ENCODE measurements at places on chromosomes 5 and 9. TPM values are rescaled to one million over a fixed set of nuclear protein-coding genes. Genes with fewer than 3 reads are reported as not detected.

Gene TMEM215
- not detected for total RNA-seq

- DNase-seq: no peak
Observed at GRCh38 chr5:88188458-88189132, 80.0 kb downstream of the TMEM161B start.

DNA sequence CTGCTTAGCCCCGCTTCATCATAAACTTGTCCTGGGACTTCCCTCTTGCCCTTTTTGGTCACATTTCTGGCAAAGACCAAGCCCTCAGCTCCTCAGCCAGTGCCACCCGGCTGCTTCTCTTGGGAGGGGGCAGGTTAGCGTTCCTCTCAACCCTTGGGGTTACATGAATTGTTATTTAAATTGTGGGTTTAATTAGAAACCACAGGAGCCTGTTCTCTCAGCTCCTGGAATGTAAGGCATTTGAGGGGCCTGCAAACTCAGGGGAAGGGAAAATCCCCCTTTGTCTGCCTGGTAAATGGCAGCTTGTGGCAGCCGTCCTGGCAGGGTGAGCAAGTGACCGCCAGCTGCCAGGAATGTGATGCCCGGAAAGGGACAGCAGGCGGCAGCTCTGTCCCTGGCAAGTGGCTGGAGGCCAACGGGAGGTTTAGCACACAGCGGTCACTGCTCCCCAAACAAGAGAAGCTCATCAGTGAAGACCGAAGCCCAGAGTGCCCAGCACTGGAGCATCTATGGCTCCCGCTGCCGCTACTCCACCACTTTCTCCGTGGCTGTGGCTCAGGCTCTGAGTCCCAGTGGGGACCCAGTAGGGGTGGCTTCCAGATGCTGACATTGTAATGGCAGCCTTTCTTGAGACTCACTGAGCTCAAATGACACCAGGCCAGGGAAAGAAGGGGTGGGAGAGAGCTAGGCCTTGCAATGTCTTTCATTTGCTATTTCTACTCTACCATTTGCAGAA lies 51.7 kb downstream of the SHB start:
- DNase-seq: no peak

DNA sequence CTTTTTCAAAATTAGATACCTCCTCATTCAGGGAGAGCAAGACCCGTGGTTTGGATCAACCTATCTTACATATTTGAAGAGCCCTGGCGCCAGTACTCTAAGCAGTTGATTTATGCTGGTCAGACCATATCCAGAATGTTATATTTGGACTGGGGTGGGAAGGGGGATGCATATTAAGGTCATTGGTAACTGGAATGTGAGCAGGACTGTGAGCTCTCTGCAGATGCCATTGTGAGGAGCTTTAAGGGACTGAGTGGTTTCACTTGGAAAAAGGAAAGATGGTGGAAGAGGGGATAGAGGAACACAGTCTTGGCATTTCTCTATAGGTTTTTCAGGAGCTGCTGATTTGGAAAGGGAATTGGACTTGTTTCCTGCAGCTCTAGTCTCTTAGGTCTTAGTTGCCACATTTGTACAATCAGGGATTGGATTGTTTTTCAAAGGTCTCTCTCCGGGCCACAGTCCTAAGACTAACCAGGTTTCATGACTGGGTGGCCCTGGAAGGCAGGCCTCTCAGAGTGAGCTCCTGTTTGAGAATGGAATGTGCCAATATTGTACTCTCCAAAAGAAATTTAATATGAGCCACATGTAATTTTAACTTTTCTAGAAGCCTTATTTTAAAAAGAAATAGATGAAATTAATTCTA lies 25.8 kb upstream of the F2R start:
- DNase-seq: no peak

GRCh38 chr5:87190687-87191086 lies 77.0 kb upstream of the RASA1 start:
- DNase-seq: no peak
